GM19239 (cell line): ENCODE measurements at places on chromosomes 7 and 10.

- no peak for DNase-seq
Measured at GRCh38 chr7:44989132-44989531, 10.3 kb upstream of the MYO1G start.

DNA sequence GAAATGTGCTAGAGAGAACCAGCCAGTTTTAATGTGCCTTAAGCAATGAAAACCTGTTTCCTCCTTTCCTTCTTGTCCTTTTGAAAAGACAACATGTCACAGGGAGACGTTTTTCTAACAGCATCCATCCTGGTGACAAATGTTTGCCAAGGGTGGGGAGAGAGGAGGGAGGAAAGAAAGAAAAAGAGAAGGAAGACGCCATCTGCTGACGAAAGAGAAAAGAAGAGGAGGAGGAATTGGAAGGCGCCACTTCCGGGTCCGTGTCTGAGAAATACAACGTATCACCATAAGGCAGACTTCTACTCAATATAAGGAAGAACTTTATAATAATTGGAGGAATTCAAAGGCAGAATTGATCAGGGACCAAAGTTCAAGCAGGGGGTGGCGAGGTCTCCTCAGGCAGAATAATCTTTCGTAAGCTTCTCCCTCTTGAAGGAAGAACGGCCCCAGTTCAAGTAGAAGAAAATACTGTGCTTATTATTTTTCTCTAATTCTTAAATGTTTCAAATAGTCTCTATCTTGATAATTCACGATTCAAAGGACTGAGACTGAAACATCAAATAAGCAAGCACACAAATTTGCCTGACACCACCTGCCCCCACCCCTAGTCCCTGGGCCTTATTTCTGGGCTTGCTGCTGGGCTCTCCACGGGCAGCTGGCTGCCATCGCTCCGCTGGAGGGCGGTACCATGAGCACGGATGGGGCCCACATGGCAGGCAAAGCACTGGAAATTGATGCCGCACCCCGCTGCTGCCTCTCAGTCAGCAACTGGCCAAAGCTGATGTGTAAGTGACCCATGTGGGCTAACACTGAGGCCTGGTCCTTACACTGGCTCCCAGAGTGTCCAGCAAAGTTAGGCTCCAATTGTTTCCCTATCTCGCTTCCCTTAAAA is 273.7 kb upstream of the KLF14 start:
- DNase-seq, result no peak

DNA sequence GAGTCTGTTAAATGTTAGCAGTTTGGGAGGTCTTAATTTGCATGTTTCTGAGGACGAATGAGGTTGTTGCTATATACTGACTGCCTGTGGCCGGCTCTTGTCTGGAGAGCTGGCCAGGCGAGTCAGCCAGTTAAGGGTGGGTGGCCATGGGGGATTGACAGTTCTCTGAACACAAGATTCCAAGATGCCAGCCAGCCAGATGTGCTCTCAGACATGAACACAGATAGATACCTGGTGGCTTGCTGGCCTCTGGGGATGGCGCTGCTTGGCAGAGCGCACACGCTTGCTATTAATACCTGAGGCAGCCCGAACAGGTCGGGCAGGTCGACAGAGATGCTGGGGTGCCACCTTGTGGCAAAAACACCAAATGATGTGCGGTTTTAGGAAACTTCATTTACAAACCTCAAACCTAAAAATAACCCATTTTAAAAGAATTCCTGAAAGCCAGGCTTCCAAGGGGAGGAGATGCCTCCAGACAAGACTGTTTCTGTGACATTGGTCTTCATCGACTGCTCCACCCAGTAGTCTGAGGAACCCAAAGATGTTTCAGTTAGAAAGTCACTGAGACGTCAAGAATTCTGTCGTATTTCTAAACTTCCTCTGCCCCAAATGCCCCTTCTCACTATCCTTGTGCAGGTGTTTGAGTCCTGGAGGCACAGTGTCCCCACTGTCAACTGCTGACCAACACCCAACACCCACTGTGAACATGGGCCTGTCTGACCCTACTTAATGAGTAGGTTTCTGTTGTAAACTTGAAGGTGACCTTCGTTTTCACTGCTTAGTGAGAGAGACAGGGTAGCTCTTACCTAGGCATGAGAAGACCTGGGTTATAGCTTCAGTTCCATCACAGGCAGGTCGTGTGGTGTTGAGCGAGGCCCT is 123.4 kb downstream of the NT5C2 start:
- no peak for DNase-seq

DNA sequence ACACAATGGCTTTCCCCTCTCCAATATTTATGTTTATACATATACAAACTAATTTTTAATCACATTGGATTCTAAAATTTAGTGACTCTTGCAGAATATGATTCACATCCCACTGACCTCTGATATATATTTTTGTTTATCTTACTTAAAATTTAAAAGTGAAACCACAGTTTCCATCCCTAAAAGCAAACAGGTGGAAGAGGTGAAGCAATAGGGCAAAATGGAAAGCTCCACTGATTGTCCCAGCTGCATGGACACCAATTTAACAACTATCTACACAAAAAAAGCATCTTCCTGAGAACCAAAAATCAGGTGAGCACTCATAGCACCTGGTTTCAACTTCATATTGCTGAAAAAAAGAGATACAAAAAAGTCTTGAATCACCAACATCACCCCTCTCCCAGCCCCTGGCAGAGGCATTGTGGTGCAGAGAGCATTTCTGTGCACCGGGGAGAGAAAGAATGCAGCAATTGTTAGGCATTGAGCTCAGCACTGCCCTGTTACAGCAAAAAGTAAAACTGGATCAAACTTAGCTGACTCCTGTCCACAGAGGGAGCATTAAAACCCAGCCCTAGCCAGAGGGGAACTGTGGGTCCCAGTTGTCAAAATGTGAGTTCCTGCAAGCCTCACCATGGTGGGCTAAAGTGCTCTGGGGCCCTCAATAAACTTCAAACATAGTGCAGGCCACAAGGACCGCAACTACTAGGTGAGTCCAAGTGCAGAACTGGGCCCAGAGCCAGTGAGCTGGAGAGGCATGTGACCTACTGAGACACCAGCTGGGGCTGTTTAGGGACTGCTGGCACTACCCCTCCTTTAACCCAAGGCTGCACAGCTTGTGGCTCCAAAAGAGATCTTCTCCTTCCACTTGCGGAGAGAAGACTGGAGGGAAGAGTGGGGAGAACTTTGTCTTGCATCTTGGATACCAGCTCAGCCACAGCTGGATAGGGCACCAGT is 92.1 kb downstream of the SIRT1 start:
- DNase-seq, result no peak

GRCh38 chr7:96235281-96235680 is 86.6 kb downstream of the SLC25A13 start:
- no peak for DNase-seq

DNA sequence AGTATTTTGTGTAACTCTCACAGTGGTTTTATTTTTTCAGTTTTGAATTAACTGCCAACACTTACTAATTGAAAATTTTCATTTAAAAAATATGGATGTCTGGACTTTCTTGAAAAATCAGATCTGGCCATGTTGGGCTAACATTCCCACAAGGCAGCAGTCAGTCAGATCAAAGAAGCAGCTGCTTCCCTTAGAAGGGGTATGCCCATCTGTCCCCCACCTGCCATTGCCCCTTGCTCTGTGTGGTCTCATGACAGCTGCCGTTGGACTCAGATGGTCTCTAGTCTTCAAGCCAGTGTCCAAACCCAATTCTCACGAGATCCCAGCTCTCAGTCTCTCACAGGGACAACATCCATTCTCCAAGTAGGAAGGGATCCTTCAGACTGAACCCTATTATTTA is 212.1 kb upstream of the GHITM start:
- DNase-seq, result no peak

DNA sequence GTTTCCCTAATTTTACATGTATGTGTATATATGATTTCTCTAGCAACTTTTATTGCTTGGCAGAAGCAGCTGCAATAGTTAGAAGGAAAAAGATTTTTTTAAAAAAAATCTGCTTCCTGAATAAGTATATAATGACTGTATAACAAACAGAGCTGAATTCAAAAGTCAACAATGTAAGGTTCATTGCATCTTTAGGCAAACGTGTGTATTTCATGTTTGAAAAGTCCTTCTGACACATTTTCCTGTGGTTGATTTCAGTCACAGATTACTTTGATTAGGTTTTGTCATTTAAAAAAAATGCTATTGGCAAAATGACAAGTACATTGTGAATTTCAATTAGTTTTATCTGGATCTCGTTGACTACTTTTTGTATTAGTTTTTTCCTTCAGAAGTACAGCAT is 231.0 kb downstream of the CSTF2T start:
- DNase-seq, result no peak

- DNase-seq, result no peak
Measured at GRCh38 chr10:68633816-68634466, 73.8 kb downstream of the TET1 start.

DNA sequence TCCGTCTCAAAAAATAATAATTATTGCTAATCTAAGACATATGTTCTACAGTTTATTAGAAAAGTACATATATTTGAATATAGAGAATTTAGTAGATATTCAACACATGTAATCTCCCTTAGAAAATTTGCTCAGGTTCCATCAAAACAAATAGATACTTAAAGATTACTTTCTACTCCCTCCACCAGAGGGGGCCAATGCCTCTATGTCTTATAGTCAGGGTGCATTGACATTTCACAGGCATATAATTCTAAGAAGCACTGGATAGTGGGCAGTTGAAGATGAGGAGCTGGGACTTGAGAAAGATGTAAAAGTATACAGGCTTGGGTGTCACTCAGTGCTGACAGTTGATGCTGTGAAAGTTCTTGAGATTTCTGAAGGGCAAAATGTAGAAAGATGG is 301.6 kb upstream of the HPS1 start:
- DNase-seq, result no peak

- DNase-seq, result no peak
Measured at GRCh38 chr7:151081170-151082101, 827 bp upstream of the FASTK start.

- DNase-seq, result no peak
Measured at GRCh38 chr7:41818765-41819398, 116.0 kb upstream of the INHBA start.

GRCh38 chr7:726854-727103 is 280 bp downstream of the DNAAF5 start:
- no peak for DNase-seq

DNA sequence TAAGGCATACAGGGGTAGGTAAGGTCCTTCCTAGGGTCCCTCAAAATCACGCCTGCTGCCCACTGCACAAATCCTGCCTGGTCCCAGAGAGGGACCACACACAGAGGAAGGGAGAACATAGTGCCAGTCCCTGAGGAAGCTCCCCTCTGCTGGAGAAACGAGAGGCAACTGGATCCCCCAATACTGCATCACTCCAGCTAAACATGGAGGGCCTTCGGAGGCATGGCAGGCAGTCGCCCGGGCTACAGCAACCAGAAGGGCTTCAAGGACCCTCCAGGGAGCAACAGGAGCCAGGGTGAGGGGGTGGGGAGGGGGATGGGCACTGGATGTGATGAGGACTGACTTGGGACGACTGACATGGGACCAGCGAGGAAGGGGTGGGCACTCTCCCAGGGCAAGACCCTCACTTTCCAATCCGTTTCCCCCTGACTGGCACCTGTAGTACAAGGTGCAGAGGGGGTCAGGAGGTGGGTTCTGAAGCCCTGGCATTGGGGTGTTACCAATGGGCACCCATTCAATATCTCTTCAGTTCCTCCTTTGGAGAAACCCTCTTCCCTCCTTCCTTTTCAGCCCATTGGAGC is 21.7 kb downstream of the DDIT4 start:
- no peak for DNase-seq

DNA sequence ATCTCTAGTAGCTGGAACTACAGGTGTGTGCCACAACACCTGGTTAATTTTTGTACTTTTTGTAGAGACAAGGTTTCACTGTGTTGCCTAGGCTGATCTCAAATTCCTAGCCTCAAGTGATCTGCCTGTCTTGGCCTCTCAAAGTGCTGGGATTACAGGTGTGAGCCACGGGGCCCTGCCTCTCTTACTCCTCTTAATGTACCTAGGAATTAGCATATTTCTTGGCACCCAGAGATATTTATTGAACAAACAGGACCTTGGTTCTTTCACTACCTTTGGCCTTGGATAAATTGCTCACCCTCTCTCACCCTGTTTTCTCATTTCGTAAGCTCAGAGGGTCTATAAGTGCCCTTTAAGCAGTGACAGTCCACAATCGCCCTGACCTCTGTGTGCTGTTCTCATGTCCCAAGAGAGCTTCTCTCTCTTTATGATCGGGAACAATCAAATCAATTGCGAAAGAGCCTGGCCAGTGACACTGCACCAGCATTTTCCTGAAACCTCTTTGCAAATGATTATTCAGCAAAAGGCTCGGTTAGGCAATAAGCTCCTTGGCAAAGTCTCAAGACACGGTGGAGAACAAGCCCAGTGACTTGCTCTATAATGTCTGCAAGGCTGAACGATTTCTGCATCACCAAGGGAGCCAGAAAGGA is 117.7 kb downstream of the APBB1IP start:
- DNase-seq, result no peak

GRCh38 chr10:49647554-49647953 is 31.9 kb upstream of the C10orf53 start:
- no peak for DNase-seq

DNA sequence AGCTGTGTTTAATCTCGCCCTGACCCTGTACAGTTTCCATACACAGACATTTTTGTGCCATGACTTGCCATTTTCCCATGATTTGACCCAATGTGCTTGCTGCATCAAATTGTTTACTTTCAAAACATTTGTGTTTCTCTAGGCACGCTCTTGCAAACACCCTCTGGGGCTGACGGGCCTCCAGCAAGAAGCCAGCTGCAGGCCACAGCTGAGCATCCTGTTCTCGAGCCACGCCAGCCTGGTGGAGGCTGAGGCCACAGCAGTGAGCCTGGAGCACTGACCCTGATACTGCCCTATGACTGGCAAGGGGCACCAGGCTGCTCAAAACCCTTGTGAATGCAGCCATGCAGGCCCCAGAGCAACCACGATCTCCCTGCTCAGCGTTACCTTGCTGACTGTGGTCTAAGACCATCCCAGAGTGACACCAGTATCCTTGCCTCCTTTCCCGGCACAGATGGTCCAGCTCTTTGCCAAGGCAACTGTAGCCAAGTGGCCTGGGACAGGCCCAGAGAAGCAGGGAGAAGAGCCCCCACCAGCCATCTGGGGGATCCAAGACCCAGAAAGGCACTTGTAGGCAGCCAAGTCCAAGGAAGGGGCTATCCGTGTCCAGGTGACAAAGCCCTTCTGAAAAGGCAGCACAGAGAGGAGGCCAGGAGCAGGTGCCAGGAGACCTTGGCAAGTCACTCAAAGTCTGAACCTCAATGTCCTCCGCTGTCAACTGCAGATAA is 78.5 kb downstream of the OAT start:
- no peak for DNase-seq

DNA sequence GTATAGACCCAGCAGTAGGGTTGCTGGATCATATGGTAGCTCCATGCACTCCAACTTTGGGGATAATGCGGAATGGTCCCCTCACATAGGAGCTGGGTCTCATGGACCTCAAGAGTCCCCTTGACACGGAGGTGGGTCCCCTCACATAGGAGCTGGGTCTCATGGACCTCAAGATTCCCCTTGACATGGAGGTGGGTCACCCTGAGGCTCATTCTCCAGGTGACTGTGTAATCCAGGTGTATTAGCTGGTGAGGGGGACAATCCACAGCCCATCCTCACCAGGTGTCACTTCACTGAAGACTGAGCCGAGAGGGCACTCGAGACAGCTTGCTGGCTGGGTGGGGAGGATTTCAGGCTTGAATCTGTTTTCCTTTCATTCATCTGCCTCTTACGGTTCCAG is 121.9 kb downstream of the PTPN20 start:
- DNase-seq, result no peak
